ENCODE measurements at places on chromosomes 3 and 15. TPM values are rescaled to one million over a fixed set of nuclear protein-coding genes. Genes with fewer than 3 reads are reported as not detected.

The MSL2 gene
- 3.1 TPM for polyA plus RNA-seq

The DLL4 gene
- 1.9 TPM for polyA plus RNA-seq

The IQSEC1 gene
- 4.1 TPM for polyA plus RNA-seq

The TUSC7 gene
- not detected for polyA plus RNA-seq

The NDN gene
- polyA plus RNA-seq, result 15.8 TPM
